Bone marrow (tissue), 2 donors: ENCODE measurements at places on chromosomes 3 and 15.

DNA sequence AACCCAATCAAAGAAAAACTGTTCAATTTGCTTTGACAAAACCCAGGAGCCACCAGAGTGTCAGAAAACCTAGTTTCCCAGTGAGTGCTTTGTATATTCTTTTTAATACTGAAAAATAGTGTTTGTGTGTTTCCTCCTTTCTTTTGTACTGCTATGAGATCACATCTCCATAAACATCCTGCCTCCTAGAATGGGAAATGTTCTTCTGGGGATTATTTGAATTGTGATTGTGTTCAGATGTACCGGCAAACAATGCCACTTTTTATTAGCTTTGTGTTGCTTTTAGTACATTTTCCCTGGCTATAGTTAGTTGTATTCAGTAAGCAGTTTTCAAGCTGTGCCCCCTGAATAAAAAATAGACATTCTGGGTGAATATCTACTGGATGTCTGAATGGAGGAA is 148.0 kb upstream of the NR2E3 start:
- no peak for DNase-seq

- no peak for DNase-seq
Observed at GRCh38 chr3:2927259-2927658, 182.9 kb downstream of the IL5RA start.

- DNase-seq: no peak
Observed at GRCh38 chr15:85063088-85063487, 81.4 kb downstream of the PDE8A start.

- DNase-seq: no peak
Observed at GRCh38 chr15:88711806-88712205, 73.0 kb downstream of the ISG20 start.

DNA sequence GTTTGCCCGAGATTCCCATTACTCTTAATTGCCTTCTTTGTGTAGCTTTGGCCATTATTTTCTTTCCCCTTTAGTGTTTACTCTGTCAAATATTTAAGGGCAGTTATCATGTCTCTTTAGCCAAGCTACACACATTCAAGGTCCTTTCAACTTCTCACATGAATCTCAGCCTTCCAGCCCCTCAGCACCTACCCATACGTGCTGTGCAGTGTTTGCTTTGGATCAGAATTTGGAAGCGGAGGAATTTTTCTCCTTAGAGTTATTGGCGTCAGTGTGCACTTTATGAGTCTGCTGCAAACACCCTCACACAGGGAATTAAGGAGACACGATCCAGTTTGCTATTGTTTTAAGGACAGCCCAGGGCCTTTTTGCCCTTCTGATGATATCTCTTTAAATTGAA is 231.6 kb downstream of the CACNA2D3 start:
- no peak for DNase-seq

- no peak for DNase-seq
Observed at GRCh38 chr3:18344306-18345014, 80.7 kb downstream of the SATB1 start.
